Activated T-cell treated with anti-CD3 and anti-CD28 coated beads for 24 hours (primary cell): ENCODE measurements at places on chromosomes 5 and 9.

DNA sequence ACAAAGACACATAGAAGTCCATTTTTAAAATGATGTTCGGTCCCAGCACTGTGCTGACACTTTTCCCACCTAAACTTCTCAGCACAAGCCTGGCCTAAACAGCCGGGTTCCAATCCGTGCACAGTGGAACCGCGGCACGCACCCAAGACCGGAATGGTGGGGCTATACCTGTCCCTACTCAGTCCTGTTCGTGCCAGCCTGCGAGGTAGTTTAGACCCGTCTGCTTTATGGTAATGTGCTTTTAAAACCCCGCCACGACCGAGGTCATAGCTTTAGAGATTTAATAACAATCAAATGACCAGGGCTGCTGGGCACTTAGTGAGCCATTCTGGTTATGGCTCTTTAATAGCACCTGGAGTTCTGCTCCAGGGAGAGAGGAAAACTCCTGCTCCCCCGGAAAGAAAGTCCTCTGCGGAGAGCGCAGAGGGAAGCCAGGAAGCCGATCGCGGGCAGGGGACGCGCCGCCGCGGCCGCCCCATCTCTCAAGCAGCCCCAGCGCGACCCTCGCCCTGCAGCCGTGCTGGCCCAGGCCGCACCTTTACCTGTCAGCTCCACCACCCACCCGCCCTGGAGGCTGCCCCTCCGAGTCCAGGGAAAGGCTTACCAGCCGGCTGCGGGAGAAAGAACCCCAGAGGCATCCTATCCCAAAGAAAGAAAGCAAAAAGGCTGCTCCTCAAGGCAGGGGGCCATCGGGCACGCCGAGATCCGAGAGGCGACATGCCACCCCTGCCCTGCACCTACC is 511 bp downstream of the ARL15 start:
- peak; percentile 11 for DNase-seq

- DNase-seq: no peak
Observed at GRCh38 chr9:28502189-28502588, 928.9 kb upstream of the C9orf72 start.

- no peak for DNase-seq
Observed at GRCh38 chr9:34396276-34397214, 19.8 kb upstream of the MYORG start.

- no peak for DNase-seq
Observed at GRCh38 chr5:62521319-62521718, 57.3 kb upstream of the LRRC70 start.

GRCh38 chr5:172833686-172834414 is at the start of gene ERGIC1:
TSS of gene ERGIC1 (plus strand) at chr5:172834251. CDS start at chr5:172834414, 163 bp downstream.
- peak; percentile 64 for DNase-seq

DNA sequence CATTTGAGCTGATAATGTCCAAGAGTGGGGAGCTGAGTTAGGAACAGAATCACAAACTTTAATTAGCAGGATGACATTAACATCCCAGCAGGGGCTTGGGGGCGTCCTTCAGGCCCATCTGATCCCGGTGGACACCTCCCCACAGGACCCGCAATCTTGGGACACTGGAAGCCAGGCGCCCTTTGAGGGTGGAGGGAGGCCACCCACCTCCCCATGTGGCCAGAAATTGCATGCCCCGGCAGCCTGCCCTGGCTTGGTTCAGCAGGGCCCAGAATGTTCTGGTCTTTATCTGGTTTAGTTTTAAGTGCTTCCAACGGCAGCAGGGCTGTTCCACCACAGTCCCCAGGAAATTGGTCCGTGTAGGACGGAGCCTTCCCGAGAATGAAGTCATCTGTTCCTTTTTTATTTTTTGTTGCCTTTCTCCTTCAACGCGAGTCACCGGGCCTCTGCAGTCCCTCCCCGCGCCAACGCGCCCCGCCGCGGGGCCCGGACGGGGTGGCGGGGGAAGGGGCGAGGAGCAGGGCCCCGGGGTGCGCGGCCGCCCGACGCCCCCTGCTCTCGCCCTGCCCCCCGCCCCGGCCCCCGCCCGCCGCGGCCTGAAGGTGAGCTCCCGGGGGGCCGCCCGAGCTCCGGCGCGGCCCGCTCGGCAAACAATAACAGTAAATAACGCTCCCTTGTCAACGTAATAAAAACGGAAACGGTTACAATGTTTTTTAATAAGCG is 207.9 kb downstream of the C9orf50 start:
- DNase-seq: peak; percentile 22

DNA sequence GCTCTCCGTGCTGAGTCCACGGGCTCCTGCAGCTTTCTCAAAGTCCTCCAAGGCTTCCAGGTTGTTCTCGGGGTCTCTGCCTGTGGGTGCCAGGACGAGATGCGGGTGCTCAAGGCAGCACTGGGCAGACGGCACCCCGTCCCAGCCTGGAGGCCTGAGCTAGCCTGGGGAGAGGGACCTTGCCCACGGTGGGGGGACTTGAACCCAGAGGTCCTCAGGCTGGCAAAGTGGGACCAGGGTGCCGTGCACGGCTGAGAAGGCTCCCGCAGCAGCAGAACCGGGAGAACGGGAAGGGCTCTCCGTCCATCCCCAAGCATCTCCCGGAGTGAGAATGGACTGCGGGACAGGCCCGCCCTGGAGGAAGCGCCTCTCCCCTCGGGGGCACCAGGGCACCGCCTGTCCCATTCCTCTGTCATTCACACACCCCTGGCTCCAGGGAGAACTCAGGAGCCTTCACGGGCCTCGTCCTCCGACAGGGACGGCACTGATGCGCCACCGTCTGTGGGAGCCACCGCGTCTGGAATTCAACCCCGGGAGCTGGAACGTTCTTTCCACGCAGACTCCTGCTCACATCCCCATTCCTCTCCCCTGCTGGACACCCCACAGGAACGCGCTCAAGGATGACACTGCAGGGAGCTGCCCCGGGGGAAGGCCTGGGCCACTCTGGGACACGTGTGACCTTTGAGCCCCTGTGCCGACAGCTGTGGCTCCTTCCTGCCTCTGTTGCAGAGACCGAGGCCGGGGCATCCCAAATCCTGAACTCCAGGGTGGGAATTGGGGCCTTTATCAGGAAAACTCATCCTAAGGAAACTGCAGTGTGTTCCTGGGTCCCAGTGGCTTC is 16.3 kb upstream of the OBP2B start:
- no peak for DNase-seq

- no peak for DNase-seq
Observed at GRCh38 chr9:134964271-134965055, 46.8 kb upstream of the FCN1 start.

DNA sequence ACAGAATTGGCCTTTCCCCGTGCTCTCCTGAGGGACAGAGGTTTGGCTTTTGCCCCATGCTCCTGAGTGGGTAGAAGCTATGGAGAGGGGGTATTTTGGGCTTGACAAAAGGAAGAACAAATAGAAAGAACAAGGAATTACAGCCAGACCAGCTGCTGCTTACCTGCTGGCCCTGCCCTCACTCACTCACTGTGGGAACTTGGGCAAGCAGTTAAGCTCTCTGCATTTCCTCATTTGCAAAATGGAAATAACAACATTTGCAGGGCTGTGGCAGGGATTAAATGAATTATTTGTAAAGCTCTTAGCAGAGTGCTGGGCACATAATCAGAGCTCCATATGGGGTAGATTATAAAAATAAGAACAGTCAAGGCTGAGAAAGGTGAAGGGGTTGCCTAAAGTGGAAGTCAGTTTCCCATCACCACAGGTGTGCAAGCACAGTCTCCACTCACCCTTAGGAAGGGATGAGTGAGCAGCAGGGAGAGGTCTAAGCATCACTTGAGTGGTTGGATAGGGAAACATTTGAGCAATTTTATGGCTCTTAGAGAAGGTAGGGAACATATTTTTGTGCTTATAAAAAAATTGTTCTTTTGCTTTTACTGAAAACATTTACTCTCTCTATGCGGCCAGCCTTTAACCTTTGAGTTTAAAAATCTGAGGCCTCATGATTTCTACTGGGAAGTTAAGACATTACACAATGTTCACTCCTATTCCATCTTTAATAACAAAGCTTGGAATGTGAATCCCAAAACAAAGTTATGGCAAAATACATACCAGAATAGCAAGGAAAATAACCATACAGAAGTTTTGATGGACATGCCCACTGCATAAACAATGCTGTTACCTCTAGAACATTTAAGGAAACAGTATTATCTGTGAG is 42.8 kb upstream of the LHFPL2 start:
- no peak for DNase-seq

GRCh38 chr5:137566780-137567179 is 67.7 kb upstream of the SPOCK1 start:
- DNase-seq: no peak

DNA sequence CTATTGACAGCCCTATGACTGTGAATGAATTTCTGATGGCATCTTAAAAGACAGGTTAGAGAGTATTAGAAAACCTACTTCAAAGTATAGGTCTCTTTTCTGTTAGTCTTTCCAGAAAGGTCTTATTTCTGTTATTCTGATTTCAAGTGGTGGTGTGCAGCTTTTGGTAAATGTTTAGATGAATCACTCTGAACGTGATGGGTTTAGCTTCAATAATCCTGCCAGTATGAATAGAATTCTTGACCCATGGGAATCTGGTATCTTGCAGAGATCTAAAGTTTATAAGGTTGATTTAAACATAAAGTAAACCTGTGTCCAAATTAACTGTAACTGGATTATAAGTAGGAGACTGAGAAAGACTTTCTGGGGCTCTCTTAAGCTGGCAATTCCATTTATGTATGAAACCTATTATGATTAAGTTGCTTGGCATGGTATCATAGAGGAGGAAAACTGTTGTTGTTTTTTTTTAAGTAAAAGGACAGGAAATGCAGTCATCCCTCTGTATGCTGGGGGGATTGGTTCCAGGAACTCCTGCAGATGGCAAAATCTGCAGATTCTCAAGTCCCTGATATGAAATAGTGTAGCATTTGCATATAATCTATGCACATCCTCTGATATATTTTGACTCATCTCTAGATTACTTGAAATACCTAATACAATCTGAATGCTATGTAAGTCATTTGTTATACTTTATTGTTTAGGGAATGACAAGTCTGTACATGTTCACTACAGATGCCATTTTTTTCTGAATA is 77.0 kb upstream of the ADAMTS19 start:
- DNase-seq: no peak

- DNase-seq: peak; percentile 46
Observed at GRCh38 chr9:136631038-136632000, 31.4 kb upstream of the EGFL7 start.

DNA sequence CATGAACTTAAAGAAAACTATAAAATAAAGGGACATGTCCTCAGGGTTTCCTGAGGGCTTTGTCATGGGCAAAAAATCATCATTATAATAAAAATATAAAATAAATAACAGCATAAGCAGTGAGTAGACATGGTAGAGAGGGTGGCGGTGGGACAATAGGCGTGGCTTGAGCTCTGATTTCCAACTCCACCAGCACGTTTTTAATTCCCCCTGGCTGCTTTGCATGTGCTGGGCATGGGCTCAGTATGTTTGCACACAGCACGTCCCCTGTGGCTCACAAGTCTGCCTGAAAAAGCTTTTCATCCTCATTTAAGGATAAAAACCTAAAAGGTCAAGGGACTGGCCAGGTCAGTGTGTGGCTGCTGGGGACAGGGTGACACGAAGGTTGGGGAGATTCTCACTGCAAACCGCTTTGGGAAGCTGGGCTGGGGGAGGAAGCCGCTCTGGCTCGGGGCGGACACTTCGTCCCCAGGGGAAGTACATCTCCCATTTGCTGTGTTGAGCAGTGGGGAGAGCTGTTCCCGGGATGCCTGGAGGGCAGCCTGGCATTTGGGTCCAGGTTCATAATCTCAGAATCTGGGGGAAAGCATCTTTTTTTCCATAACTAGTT is 32.6 kb downstream of the NKX2-5 start:
- DNase-seq: no peak

DNA sequence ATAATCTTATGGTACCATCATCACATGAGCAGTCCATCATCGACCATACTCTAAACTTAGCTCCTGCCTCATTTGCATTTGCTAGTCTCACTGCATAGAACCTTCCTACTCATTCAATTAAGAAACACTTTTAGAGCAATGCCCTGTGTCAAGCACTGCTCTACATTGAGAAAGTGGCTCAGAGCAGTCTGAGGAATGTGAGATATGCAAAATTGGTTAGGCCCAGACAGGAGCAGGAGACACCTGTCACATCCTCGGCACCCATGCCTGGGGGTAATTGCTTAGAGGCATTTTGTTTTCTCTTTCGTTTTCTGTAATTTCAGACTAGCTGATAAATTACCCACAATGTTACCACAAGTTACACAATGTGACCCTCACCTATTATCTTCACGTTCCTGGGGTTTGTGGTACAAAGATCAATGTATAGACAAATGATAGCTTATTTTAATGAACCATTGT is 4.9 kb upstream of the RARS1 start:
- DNase-seq: no peak

DNA sequence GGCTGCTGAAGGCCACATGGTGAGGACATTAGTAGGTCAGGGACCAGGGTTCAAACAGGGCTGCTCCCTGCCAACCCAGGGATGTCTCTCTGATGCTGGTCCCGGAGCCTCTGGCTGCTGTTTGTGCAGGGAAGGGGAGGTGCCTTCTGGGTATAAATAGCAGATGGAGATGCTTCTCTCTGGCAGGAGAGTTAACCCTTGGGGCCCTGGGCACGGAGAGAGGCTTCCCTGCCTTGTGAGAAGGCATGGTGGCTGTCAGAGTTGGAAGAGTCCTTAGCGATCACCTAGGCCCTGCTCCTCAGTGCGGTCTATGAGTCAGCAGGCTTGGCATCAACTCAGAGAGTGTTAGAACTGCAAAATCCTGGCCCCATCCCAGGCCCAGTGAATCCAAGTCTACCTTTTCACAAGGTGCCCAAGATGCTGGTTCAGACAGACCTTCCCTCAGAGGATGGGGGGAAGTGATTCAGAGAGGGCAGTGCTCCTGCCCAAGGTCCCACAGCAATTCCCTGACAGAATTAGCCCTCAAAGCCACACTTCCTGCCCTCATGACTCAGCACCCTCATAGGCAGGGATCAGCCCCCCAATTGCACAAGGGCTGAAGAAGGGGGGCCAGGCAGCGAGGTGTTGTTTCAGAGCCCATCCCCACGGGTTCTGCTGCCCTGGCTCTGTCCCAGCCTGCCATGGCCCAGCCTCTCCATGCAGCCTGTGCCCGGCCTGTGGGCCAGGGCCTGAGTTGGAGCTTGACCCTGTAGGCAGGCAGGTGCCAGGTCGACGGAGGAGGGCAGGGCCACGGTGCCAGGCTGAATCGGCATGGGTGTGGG is 25.6 kb downstream of the CAMK2A start:
- DNase-seq: no peak

- no peak for DNase-seq
Observed at GRCh38 chr5:152855441-152855840, 450.4 kb upstream of the NMUR2 start.

- DNase-seq: no peak
Observed at GRCh38 chr5:89435347-89435746, 552.4 kb upstream of the MEF2C start.

GRCh38 chr5:123928401-123928800 is 416.4 kb downstream of the CSNK1G3 start:
- no peak for DNase-seq
